ENCODE measurements at places on chromosomes 12 and 14.

- DNase-seq = no peak
Measured at GRCh38 chr14:72118841-72119240, 186.6 kb downstream of the RGS6 start.

DNA sequence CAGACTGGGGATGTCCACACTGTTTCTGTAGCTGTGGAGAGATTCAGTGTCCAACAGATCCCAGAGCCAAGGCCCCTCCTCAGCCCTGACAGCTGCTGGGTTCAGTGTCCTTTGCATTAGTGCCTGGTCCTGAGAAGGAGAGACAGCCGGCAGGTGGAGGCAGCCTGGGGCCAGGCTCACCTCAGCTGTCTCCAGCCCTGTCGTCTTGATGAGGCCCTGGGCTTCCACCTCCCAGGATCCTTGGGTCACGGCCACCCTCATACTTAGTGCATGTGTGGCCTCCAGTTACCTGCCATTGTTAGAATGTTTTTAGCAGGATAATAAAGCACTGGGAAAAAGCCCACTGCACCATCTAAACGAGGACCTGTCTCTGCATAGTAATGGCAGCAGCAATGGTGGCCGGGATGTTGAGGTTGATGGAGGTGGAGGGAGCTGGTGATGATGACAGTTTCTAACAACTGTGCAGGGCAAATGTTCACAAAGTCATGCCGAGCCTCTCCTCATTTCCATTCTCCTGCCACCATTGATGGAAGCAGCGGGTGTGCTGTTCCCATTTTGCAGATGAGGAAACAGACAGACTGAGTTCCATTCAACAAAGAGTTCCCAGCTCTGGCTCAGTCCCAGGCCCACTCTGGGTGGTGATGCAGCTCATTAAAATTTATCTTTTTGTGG lies 17.7 kb downstream of the ASB2 start:
- DNase-seq = no peak

GRCh38 chr12:6110006-6110405 lies 14.5 kb downstream of the VWF start:
- DNase-seq = no peak

DNA sequence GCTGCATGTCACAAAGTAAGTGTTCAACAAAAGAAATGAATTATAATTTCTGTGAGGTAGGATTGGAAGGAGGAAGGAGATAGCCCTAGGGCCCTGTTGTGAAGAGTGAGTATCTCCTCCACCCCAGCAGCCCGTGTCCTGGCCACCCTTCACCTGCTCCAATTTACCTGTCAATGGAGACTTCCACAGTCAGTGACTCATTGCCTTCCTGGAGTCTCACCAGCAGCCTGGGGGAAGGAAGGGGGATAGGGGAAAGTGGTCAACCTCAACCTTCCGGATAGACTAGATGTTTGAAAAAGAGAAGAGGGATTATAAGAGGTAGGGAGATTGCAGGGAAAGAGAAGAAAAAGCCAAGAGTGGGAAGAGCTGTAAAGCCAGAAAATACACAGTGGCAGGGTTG lies 9.2 kb downstream of the STAT2 start:
- DNase-seq = no peak

- DNase-seq = no peak
Measured at GRCh38 chr12:119695034-119695433, 27.1 kb downstream of the PRKAB1 start.

DNA sequence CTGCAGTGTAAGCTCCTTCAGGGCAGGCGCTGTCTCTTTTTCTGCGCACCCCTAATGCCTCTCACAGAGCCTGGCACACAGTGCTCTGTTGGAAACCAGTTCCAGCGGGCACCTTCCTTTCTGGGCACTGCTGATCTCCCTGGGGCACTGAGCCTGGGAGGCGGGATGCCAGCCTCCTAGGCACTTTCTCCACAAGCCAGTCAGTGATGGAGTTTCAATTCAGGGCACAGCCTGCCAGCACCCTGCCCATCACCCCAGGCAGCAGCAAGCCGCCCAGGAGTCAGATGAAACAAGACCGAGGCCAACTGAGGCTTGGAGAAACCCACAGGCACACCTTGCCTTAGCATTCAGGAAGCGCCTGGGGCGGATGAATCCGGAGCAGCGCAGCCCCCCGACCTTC lies 5.7 kb upstream of the CTDSP2 start:
- no peak for DNase-seq

DNA sequence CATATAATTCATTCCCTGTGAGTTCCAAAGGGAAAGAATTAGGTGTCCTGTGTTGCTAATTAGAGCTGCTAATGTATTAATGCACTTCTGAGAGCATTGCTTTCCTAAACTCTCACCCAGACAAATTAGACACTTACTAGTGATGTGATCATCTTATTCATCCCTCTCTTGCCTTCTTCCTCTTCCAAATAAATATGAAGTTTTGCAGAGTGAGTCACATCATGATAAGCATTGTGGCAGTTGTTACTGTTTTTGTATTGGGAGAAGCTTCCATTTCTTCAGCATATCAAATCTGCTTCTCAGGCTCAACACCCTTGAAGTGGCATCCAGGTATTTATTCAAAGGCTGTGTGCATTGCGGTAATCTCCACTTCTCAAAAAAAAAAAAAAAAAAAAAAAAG lies 37.3 kb upstream of the E2F7 start:
- no peak for DNase-seq

Measured in stimulated activated CD8-positive, alpha-beta memory T cell treated with anti-CD3 and anti-CD28 coated beads, Interleukin-7, amount 100 ng/mL, for 1 hour (primary cell).